ENCODE measurements at places on chromosomes 5 and 9. TPM values are rescaled to one million over a fixed set of nuclear protein-coding genes. Genes with fewer than 3 reads are reported as not detected.

The MAP3K1 gene
- total RNA-seq, result 35.2 TPM

The C9 gene
- total RNA-seq, result under 0.01 TPM

The ENHO gene
- total RNA-seq, result under 0.01 TPM

The C5orf52 gene
- not detected for total RNA-seq

The MRPL36 gene
- 41.7 TPM for total RNA-seq

The CEMIP2 gene
- 645 TPM for total RNA-seq

Measured in dermis microvascular lymphatic vessel endothelial cell (primary cell).